D721Med (cell line): ENCODE measurements at places on chromosomes 13 and 19.

DNA sequence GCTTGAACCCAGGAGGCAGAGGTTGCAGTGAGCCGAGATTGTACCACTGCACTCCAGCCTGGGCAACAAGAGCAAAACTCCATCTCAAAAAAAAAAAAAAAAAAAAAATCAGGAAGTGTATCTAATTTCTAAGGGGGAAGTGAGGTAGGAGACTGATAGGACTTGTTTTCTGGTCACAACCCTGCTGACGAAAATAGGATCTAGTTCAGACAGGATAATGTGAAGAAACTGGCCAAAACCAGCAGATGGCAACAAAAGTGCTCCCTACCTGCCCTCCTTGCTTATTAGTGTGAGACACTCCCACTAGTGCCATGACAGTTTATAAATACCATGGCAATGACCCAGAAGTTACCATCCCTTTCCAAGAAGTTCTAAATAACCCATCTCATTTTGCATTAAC, 36.0 kb upstream of the KPNA3 start:
- DNase-seq, result no peak

DNA sequence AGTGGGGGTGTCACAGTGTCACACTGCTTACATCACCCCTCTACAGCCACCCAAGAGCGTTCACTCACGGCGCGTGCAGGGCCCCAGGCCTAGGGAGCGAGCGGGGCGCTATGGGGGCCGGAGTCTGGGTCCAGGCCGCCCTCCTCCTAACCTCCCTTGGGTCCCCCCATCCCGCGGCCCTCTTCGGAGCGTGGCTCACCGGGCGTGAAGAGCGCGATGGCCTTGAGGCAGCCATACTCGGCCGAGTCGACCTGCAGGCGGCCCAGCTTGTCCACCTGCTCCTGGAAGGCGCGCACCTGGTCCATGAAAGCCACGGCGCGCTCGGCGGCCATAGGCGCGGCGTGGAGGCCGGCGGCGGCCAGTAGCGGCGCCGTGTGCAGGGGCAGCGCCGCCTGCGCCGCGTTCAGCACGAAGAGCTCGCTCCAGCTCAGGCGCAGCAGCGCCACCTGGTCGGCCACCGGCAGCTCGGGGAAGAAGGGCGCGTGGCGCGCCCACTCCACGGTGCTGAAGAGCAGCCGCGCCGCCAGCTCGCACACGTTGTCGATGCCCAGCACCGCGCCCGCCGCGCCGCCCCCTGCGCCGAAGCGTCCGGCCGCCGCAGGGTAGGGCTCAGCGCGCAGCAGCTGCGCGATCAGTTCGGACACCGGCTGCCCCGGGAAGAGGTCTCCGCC, 9.4 kb downstream of the OCEL1 start:
- DNase-seq, result no peak

- no peak for DNase-seq
Measured at GRCh38 chr13:29361716-29362115, 233.8 kb downstream of the SLC7A1 start.

DNA sequence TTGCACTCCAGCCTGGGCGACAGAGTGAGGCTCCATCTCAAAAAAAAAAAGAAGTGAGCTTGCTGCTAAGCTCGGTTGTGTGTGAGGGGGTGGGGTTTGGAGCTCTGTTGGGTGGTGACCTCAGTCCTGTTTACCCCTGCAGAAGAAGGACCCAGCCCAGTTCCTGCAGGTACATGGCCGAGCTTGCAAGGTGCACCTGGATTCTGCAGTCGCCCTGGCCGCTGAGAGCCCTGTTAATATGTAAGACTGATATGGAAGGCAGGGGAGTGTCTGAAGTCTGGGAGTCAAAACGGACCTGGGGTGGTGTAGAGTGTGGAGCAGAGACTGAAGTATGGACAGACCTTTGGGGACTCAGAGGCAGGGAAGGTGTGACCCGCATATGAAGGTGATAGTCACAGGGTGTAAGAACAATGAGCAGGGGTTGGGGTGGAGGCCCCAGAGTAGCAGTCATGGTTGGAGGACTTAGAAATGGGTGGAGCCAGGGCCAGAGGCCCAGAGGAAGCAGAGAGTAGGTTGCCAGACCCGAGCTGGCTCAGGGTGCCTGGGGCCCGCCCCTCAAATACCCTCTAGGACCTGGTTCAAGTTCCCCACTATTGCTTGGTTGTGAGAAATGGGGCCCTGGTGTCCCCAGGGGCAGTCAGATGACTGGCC, 13.2 kb downstream of the CLASRP start:
- no peak for DNase-seq

DNA sequence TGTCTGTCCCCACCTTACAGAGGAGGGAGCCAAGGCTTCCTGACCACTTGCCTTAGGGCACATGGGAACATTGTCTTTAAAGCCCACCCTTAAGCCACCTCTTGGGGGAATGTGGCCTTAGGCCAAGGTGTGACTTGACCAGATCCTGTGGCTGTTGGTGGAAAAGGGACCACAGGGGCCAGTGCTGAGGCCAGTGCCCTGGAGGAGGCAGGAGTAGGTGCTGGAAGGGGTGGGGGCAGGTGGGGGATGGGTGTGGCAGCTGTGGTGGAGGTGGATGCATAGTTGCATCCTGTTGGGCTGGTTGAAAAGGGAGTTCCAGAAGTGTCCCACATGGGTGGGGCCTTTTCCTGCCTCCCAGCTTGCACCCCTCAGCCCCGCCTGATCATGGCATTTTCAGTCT, 44.8 kb downstream of the DNM2 start:
- no peak for DNase-seq

GRCh38 chr19:5579697-5580096, 11.9 kb upstream of the TINCR start:
- DNase-seq, result no peak

GRCh38 chr13:113141601-113141970, 16.9 kb upstream of the PROZ start:
- DNase-seq, result no peak

DNA sequence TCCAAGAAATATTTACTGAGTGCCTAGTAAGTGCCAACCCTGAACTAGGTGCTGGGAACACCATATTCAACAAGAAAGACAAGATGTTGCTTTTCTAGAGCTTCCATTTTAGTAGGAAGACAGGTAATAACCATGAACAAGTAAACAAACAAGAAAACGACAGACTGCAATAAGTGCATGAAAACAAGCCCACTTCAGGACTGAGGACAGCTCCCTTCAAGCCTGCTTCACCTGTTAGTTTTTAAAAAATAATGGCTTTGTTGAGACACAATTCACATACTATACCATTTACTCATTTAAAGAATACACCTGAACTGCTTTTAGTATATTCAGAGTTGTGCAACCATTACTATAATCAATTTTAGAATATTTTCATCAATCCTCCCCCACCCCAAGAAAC, 30.4 kb downstream of the CYP4F22 start:
- no peak for DNase-seq

- no peak for DNase-seq
Measured at GRCh38 chr13:33879118-33879517, 61.2 kb downstream of the RFC3 start.

- no peak for DNase-seq
Measured at GRCh38 chr19:53874606-53874990, 6.9 kb downstream of the MYADM start.

DNA sequence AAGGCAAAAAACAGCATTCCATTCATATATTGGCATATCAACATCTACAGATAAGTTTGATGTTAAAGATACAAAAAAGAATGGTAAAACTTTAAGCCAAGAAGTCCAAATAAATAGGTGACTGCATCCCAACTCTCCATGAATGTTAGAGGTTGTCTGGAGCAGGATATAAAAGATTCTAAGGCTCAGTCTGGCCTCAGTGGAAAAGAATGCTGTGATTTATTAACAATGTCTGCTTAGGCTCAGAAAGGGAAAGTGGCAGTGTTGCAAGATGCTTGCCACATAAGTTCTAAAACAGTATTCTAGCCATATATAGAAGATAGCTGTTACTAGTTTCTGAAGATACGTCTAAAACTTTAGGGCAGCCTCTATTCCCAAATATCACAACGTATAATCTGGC, 179.8 kb upstream of the NBEA start:
- DNase-seq, result no peak

DNA sequence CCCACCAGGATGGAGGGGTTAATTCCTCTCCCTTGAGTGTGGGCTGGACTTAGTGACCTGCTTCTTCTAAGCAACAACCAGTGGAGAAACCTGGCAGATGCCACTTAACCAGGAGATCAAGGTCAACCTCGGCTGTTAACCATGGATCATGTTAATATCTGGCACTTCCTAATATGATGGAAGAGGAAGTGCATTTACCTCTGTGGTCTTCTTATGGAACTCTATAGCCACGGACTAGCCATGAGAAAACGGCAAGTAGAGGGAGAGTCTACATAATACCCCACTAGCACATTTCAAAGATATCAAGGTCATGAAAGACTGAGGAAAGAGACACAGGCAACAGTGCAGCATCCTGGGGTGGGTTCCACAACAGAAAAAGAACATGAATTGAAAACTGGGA, 31.4 kb downstream of the MLLT1 start:
- no peak for DNase-seq

GRCh38 chr13:113794764-113795173, 35.7 kb downstream of the TMEM255B start:
- no peak for DNase-seq

GRCh38 chr13:112849500-112849899, 119.5 kb upstream of the MCF2L start:
- DNase-seq, result no peak

- DNase-seq, result no peak
Measured at GRCh38 chr13:43626994-43627393, 159.8 kb downstream of the ENOX1 start.

GRCh38 chr19:15379999-15380647, 536 bp upstream of the AKAP8 start:
- no peak for DNase-seq

GRCh38 chr19:33302974-33303790, 848 bp upstream of the CEBPA start:
- DNase-seq, result peak; percentile 55

- DNase-seq, result peak; percentile 1
Measured at GRCh38 chr19:8137425-8137824, 12.0 kb downstream of the FBN3 start.

GRCh38 chr19:55165952-55166529, 372 bp downstream of the DNAAF3 start:
- DNase-seq, result no peak

GRCh38 chr13:42893214-42893671, 98.8 kb downstream of the EPSTI1 start:
- no peak for DNase-seq

- no peak for DNase-seq
Measured at GRCh38 chr19:16076154-16076957, at the start of gene TPM4. TPM4 (plus strand) TSS chr19:16076495; CDS start chr19:16076566, 71 bp downstream.

- DNase-seq, result no peak
Measured at GRCh38 chr19:16044746-16045145, 31.5 kb upstream of the TPM4 start.

DNA sequence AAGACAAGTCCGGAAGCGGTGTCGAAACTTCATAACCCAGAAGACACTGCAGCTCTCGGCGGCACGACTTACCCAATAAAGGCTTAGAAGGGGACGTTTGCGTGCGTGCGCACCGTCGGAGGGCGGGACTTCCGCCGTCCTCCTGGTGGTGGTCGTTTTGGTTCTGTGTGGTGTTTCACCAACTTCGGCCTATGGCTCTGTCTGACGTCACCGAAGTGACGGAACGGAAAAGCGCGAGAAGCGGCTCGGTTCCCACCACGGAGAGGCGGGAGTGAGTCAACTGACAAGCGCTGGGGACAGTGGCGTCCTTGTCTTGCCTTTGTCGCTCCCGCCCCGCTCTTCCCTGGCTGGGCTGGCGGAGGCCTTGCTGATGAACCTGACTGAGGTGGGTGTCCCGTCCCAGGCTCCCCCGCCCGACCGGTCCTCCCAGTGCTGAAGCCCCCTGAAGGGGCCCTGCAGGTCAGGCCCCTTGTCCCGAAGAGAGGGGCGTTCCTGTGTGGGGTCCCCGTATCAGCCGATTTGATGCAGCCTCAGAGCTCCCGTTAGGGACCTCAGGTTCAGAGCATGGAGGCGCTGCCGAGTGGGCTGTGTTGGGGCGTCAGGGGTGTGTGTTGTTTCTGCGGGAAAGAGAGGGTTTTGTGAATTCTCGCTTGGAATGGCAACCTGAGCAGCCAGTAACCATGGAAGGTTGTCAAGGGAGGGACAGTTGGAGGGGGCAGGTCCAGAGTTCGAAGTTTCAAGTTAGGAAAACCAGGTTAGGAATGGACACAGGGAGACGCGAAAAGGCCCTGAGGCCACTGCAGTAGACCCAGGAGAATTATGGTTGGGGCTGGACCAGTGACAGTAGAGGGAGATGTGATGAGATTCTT, at the start of gene ZNF548:
Gene ZNF548, plus strand, starts transcription at position 125 of the 869 bp plus-strand sequence. Its CDS starts 246 bp downstream, at position 371.
- peak; percentile 84 for DNase-seq

- no peak for DNase-seq
Measured at GRCh38 chr13:101149735-101150384, 266.4 kb downstream of the NALCN start.

GRCh38 chr13:66273011-66273410, 957.1 kb downstream of the PCDH9 start:
- DNase-seq, result no peak

DNA sequence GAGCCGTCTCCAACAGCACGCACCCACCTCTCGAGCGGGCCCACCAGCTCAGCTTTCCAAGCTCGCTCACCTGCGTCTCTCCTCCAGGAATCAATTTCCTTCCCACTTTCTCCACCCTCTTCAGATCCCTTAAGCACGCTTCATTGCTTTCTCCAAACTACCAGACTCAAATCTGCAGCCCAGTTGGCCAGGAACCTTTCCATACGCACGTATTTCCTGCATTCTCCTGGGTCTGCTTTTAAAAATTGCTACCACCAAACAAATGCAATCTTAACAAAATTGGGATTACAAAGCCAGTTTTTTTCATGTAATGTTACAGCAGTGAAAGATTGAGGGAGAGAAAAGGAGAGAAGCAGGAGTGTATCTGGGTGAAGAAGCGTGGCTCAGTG, 1.5 kb downstream of the ENOX1 start:
- no peak for DNase-seq

DNA sequence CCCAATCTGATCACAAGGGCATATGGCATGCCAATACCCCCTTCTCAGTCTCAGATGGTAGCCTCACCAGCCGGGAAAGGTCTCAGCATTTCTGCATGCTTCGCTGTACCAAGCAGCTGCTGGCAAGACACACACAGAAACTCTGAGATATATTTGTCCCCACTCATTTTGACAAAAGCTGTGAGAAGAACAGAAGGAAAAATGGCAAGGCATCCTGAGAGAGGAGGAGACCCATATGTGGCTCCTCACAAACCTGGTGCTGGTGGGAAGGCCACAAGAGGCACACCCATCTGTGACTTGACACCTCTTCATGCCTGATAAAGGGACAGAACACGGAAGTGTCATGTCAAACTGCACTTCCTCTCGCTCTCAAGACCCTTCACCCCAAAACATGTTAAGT, 36.7 kb upstream of the DOCK9 start:
- no peak for DNase-seq

DNA sequence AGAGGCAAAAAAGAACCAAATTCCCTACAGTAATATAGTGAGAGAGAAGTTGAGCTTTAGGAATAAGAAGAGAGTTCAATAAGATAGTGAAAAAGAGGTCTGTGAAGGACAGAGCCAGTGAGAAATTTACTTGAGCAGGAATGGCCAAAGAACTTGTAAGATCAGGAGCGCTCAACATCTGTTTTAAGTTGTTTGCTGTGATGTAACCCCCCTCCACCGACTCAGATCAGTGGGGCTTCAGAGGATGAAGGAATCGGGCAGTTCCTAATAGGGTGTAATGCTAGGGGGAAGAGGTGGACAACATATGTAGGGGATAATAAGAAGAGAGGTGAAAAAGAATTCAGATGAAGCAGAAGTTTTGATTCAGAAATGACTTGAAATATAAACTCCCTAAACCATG, 85.3 kb upstream of the FNDC3A start:
- no peak for DNase-seq
